ENCODE measurements at places on chromosomes 3 and 15. TPM values are rescaled to one million over a fixed set of nuclear protein-coding genes. Genes with fewer than 3 reads are reported as not detected.

DNA sequence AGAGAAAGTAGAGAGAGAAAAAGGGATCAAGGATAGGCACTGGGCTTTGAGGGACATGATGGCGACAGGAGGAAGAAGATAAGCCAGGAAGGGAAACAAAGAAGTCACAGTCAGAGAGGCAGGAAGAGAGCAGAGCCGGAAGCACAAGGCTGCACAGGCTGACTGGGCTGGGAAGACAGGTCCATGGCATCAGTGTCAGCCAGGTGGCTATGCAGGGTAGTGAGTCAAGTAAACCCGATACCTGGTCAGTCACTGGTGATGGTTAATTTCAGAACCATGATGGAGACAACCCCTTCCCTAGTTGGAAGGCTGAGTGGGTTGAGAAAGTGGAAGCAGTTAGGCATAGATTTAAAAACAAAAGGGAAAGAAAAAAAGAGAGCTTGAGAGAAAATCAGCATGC, 203.8 kb downstream of the EPHB1 start:
- no peak for DNase-seq

DNA sequence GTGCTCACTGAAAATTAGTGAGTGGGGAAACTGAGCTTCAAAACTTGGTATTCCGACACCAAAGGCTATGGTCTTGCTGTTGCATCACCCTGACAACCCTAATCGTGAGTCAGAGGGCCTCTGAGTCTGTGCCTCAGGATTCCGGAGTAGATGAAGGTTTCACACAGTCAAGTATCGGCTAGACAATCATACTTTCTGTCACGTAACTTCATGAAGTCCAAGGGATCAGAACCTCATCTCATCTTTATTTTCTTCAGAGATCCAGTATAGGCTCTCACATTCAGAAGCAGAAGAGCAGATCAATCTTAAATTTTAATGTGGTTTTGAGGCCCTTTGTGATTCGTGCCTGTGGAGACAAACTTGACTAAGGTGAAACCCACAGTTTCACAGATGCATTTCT, 26.1 kb upstream of the NECTIN3 start:
- no peak for DNase-seq

- DNase-seq: no peak
Observed at GRCh38 chr3:87272718-87273341, 3.6 kb downstream of the POU1F1 start.

DNA sequence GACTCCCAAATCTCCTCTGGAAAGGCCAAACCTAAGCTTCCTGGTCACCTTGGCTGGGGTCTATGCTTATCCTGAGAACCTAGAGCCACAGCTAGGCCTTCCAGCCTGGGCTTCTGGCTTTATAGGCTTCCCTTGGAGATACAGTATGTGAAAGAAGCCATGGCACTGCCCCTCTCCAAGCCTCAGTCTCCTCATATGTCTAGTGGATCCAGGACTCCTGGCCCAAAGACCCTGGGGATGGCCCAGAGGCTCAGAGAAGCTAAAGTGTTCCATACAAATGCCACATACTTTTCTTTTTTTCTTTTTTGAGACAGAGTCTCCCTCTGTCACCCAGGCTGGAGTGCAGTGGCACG, 8.6 kb downstream of the ACAA1 start:
- no peak for DNase-seq

DNA sequence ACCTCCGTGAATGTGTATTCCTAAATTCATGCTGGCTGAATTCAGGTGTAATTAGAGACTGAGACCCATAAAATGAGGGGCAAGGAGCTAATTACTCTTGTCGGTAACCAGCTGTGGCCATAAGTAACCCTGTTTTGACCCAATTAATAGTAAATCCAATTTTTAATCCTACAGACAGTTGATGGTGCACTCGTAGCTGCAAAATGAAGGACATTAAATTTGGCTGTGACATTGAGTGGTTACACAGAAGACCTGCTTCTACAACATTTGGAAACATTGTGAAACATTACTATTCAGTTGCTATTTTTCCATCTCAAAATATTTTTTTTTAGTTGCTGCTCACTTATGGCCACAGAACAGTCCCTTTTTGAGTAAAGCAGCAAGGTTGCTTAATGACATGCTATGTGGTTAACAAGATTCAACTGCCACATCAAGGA, 33.0 kb downstream of the MBNL1 start:
- no peak for DNase-seq

DNA sequence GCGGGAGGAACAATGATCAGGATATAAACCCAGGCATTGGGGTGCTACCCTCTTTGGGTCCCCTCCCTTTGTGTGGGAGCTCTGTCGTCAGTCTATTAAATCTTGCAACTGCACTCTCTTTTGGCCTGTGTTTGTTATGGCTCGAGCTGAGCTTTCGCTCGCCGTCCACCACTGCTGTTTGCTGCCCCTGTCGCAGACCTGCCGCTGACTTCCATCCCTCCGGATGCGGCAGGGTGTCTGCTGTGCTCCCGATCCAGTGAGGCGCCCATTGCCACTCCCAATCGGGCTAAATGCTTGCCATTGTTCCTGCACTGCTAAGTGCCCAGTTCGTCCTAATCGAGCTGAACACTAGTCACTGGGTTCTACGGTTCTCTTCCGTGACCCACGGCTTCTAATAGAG, 1443.7 kb upstream of the CADM2 start:
- no peak for DNase-seq

DNA sequence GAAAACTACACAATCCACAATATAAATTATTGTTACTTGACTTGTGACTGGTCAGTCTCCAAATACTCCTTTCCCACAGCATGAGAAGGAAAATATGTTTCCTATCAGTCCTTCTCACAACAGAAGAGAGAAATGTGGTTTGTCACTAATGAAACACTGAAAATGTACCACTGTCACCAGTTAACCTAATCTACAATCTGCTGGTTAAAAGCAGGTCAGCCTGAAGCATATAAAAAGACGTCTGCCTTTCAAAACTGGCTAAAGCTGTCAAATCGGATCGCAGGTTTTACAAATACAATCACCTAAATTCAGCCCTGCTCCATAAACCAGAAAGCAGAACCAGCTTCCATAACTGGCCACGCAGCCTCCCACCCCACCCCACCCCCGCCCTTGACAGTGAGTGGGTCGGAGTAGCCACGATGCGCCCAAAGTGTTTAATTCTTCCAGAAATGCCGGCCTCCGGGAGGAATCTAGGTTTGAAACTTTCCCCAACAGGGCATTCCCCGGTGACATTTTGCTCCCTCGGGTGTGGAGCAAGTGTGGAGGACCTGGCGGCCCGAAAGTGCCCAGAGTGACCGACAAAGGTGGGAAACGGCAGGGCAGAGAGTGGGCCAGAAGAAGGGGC, 682 bp downstream of the ETFA start:
- no peak for DNase-seq

- DNase-seq: no peak
Observed at GRCh38 chr3:132569153-132569552, 27.9 kb upstream of the ACKR4 start.

GRCh38 chr3:89098964-89099585, 8.3 kb upstream of the EPHA3 start:
- DNase-seq: no peak

DPPA2 gene
- not detected for total RNA-seq

DNA sequence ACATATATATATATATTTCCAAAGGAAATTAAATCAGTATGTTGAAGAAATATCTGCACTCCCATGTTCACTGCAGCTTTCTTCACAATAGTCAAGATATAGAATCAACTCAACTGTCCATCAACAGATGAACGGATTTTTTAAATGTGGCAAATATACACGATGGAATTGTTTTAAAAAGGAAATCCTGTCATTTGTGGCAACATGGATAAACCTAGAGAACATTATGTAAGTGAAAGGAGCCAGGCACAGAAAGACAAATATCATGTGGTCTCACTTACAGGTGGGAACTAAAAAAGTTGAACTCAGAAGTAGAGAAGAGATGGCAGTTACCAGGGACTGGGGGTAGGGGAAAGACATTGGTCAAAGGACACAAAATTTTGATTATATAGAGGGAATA, 253.7 kb downstream of the ULK4 start:
- DNase-seq: no peak

DNA sequence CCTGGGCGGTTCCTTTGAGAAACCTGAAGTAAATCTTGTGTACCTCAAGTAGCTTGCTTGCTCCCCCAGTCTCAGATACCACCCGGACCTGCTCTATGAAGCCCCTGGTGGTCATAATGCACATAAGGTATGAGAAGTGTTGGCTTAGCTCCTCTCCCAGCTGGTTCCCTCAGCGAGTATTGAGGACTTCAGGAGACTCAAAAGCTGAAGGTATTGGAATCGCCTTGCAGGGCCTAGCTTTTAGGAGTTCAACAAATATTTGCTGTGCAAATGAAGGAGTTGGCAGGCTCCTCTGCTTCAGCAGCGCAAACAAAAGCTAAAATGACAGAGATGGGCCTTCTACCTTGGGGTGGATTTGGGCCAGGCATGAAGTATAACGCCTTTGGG, 1.7 kb downstream of the CMTM8 start:
- no peak for DNase-seq

GRCh38 chr3:11575677-11576076, 68.0 kb downstream of the VGLL4 start:
- DNase-seq: no peak

RBP2 gene
- not detected for total RNA-seq

GRCh38 chr3:15306979-15307359, 25.4 kb downstream of the SH3BP5 start:
- DNase-seq: no peak

GRCh38 chr3:156230278-156230900, 110.0 kb downstream of the KCNAB1 start:
- DNase-seq: no peak

DNA sequence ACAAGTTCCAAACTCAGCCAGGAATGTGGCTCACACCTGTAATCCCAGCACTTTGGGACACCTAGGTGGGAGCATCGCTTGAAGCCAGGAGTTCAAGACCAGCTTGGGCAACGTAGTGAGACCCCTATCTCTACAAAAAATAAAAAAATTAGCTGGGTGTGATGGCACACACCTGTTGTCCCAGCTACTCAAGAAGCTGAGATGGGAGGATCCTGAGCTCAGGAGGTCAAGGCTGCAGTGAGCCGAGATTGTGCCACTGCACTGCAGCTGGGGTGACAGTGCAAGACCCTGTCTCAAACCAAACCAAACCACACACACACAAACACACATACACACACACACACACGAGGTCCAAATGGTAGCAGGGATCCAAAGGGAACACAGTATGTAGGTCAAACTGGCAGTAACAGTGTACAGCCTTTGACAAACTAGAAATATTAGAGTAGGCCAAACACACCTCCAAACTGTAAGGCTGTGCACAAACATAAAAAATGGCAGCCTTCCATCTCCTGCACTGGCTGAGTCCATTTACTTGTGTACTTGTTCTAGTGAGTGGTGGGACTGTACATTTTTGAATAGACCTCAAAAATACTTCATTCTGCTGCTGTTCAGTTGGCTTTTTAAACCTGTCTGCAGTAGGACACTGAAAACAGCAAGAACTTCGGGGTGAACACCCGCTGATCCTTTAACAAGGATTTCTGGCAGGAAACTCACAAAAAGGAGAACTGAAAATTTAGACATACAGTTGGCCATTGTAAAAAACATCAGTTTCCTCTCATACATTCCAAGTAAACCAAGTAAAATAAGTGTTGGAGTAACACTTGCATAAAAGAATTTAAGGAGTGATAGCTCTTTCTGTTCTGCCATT, 33.6 kb downstream of the INTS14 start:
- DNase-seq: no peak

CDHR4 gene
- not detected for total RNA-seq

DNA sequence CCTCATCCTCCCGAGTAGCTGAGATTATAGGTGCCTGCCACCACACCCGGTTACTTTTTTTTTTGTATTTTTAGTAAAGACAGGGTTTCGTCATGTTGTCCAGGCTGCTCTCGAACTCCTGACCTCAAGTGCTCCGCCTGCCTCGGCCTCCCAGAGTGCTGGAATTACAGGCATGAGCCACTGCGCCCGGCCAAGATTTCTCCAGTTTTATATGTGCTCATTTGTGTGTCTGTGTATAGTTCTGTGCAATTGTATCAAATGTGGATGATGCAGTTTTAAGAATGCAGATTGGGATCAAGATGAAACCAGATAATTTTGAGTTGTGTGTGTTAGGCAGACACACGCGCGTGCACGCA, 68.3 kb downstream of the SLCO3A1 start:
- DNase-seq: no peak

- no peak for DNase-seq
Observed at GRCh38 chr15:55403531-55403930, 4.6 kb downstream of the CCPG1 start.

GRCh38 chr15:53022788-53023187, 232.7 kb upstream of the ONECUT1 start:
- DNase-seq: no peak

Data from T-helper 17 cell (primary cell).